Colonic mucosa (tissue), 4 donors: ENCODE measurements at places on chromosomes 12 and 14. TPM values are rescaled to one million over a fixed set of nuclear protein-coding genes. Genes with fewer than 3 reads are reported as not detected.

- no peak overlapping the region for H3K4me3 ChIP-seq
- H3K4me1 ChIP-seq = no peaks in the 10 kb centered on the region
- no peak for DNase-seq
- no peaks in the 10 kb centered on the region for H3K36me3 ChIP-seq
- no peak overlapping the region for H3K27ac ChIP-seq
These were observed 71.3 kb downstream of the LRP6 start for GRCh38 chr12:12195516-12195915.

DNA sequence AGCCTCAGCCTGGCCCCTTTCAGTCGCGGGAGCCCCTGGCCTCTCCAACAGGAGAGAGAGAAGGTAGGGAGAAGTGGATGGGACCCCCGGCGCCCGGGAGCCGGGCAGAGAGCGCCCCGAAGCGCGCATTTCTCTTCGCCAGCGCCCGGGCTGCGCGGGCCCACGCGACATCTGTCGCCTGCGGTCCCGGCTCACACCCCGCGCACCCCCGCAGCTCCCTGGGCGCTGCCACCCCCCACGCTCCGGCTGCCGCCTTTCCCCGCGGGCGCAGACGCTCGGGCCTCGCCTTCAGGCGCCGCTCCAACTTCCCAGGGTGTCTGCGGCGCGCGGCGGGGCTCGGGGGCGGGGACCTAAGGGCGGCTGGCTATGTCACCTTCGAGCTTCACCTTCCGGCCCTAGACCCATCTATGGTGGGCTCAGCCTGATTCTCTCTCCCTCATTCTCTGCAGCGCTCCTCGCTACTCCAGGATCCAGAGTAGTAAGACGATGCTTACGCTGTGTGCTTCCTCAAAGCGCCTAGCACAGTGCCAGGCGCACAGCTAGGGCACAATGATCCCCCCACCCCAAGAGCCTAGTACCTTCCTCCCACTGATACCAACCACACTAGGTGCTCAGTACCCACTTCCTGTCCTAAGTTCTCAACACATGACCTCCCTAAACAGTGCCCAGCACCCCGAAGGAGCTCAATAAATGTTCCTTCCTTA is 1.6 kb downstream of the HRK start:
- H3K36me3 ChIP-seq = no peaks in the 10 kb centered on the region
- peaks cover 12% of the 10 kb centered on the region for H3K4me1 ChIP-seq
- H3K4me3 ChIP-seq = peak overlapping the region; percentile 29

- no peaks in the 10 kb centered on the region for H3K4me1 ChIP-seq
- H3K27me3 ChIP-seq = no peaks in the 10 kb centered on the region
- DNase-seq = no peak
- no peak overlapping the region for H3K27ac ChIP-seq
- H3K4me3 ChIP-seq = no peak overlapping the region
These were observed 80.0 kb downstream of the ST8SIA1 start for GRCh38 chr12:22254478-22254877.

GRCh38 chr14:54053386-54053745 is 96.7 kb upstream of the BMP4 start:
- no peaks in the 10 kb centered on the region for H3K4me1 ChIP-seq
- H3K36me3 ChIP-seq = no peaks in the 10 kb centered on the region
- no peaks in the 10 kb centered on the region for H3K27me3 ChIP-seq
- H3K27ac ChIP-seq = no peak overlapping the region

DNA sequence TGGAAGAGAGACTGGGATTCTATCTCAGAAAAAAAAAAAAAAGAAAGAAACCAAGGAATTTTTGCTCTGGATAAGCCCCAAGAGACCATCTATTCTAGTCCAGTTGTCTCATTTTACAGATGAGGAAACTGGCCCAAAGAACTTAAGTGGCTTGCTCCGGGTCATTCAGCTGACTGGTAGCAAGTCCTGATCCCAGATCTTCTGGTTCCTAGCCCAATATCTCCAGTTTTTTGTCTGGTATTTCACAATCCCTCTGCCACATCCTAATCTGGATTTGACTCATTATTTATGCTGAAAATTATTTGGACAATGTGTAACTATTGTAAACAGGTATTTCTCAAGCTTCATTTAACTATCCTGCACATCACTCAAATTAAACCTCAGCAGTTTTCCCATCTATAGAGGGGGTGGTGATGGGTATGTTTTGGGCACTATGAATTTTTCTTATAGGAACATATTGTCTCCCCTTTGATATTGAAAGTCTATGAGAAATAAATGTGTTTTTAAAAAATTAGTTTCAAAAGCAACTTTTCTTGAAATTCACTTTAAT is 43.4 kb downstream of the PPP2R5E start:
- no peaks in the 10 kb centered on the region for H3K4me1 ChIP-seq
- H3K27me3 ChIP-seq = no peaks in the 10 kb centered on the region
- H3K4me3 ChIP-seq = no peak overlapping the region
- no peaks in the 10 kb centered on the region for H3K36me3 ChIP-seq

- H3K4me1 ChIP-seq = no peaks in the 10 kb centered on the region
- no peaks in the 10 kb centered on the region for H3K27me3 ChIP-seq
- H3K36me3 ChIP-seq = no peaks in the 10 kb centered on the region
These were observed 20.5 kb downstream of the WBP11 start for GRCh38 chr12:14782756-14783155.

DNA sequence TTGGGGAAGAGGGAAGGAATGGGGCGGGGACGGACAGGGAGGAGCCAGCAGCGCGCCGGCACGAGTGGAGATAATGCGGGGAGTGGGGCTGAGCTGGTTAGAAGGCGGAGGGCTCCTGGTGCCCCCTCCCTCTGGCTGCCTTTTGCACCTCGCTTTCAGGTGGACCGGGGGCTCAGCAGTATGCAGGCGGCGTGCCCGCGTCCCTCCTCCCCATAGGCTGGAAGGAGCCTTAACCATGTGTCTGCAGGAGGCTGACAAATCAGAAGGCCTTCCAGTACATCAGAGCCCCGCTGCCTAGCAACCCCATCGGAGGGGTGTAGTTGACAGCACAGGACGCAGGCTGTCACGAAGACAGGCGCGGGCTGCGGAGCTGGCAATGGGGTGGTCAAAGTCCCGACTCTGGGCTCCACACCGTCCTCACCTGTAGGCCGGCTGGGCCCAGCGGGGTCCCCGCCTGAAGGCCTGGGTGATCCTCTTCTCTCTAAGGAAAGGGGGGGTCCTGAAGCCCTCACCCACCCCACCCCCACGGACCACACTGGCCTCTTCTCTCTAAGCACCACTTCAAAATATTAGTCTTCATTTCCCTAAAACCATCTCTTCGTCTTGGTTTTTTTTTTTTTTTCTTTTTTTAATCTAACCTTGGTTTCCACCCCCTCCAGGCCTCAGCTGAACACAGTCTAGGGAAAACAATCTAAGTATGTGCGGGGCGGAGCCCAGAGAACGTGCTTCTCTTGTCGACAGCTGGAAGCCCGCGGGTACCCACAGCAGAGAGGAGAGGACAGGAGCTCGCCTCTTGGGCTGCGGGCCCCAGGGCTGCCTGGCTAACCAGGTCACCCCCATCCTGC is 44.5 kb downstream of the KDM2B start:
- H3K27ac ChIP-seq = peak overlapping the region; percentile 87
- H3K27me3 ChIP-seq = no peaks in the 10 kb centered on the region
- H3K4me3 ChIP-seq = peak overlapping the region; percentile 69
- peak; percentile 88 for DNase-seq
- no peaks in the 10 kb centered on the region for H3K36me3 ChIP-seq

- H3K4me3 ChIP-seq = no peak overlapping the region
- H3K27ac ChIP-seq = no peak overlapping the region
- no peaks in the 10 kb centered on the region for H3K27me3 ChIP-seq
- no peak for DNase-seq
- H3K4me1 ChIP-seq = no peaks in the 10 kb centered on the region
These were observed 710.6 kb downstream of the SLC6A15 start for GRCh38 chr12:84201976-84202375.

DNA sequence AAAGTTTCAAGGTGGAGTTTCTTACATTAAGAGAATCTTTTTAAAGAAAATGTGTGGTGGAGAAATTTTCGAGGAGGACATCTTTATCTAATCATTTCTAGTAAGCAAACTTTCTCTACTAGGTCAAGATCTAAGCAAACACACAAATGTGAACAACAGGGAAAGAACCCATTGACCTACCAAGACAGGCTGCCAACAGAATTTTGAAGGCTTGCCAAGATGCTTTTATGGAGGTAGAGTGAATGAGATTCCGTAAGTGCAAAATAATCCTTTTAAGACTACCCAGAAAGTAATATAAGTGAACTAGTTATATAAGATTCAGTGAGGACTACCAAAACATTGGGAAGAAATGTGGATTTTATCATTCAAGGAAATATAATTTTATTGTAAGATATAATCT is 357.1 kb upstream of the PDE3A start:
- DNase-seq = peak; percentile 79
- no peak overlapping the region for H3K4me3 ChIP-seq

DNA sequence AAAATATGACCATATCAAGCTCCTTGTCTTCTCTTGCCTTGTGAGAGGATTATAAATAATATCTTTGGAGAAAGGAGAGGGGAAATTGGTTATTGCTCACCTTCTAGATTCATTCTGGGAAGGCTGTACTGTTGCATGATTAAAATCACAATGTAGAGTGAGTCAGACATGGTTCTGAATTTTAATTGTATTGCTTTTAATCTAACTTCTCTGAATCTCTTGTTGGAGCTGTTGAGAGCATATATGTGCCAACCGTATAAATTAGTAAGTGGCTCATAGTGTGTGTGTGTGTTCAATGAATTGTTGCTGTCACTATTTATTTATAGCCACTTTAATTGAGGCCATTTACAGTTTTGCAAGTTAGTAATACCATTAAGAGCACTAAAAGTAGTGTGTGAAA is 56.1 kb downstream of the KCNJ8 start:
- DNase-seq = no peak
- no peaks in the 10 kb centered on the region for H3K36me3 ChIP-seq
- H3K27ac ChIP-seq = no peak overlapping the region
- H3K4me3 ChIP-seq = no peak overlapping the region
- H3K27me3 ChIP-seq = no peaks in the 10 kb centered on the region

DNA sequence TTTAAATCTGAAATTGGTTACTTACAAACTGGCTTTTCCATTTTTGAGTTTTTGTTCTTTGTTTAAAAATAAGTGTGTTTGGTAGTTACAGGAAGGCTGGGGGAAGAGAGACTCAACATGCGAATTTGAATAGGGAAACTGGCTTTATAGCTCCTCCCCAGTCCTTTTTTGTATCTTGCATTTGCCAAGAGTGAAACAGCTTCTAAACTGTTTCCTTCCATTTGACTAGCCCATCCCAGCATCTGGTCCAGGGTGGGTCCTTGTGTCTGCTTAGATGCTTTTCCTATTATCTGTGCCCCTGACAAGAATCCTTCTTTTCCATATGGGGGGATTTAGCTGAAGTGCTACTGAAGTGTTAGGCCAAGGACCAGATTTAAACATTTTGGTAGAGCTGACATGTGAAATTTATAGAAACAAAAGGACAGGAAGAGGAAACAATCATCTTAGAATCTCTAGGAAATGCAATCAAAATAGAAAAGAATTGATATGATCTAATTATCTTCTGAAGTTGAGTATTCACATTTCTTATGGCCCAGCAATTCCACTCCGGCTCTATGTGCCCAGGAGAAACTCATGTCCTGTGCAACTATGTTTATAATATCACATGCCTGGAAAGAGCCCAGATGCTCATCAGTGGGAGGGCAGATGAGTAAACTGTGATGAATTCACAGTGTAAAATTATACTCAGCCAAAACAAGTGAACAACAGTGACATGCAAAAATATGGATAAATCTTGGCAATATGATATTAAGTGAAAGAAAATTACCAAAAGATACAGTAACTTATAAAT is 7.4 kb downstream of the SMOC1 start:
- no peak overlapping the region for H3K27ac ChIP-seq
- H3K27me3 ChIP-seq = no peaks in the 10 kb centered on the region
- no peaks in the 10 kb centered on the region for H3K4me1 ChIP-seq
- no peaks in the 10 kb centered on the region for H3K36me3 ChIP-seq
- H3K4me3 ChIP-seq = no peak overlapping the region
- DNase-seq = no peak

DNA sequence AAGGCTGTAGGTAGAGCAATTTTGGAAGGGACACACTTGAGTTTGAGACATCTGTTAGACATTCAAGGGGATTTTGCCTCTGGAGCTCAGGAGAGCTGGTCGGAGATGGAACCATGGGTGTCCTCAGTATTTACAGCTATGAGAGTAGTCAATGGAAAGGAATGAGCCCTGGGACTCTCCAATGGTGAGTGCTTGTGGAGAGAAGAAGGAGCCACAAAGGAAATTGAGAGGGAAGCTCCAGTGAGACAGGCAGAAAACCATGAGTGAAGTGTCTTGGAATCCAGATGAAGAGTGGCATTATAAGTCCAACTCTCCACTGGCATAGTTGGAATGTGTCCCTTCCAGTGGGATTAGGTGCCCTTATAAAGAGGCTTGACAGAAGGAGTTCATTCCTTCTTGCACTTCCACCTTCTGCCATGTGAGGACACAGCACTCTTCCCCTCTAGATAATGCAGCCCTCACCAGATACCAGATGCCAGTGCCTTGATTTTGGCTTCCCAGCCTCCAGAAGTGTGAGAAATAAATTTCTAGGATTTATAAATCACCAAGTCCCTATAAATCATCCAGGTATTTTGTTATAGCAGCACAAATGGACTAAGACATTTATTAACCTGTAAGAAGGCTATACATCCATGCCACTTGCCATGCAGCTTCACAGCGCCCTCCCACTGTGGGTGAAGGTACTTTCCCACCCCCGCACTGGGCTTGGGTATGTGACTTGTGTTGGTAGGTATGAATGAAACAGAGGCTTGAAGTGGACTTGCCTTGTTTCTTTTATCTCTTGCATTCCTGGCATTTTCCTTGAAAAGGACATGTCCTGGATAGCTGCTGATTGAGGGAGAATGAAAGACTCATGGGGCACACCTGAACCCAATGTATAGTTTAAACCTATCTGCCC is 27.3 kb downstream of the LLPH start:
- H3K27me3 ChIP-seq = no peaks in the 10 kb centered on the region
- no peaks in the 10 kb centered on the region for H3K4me1 ChIP-seq

DNA sequence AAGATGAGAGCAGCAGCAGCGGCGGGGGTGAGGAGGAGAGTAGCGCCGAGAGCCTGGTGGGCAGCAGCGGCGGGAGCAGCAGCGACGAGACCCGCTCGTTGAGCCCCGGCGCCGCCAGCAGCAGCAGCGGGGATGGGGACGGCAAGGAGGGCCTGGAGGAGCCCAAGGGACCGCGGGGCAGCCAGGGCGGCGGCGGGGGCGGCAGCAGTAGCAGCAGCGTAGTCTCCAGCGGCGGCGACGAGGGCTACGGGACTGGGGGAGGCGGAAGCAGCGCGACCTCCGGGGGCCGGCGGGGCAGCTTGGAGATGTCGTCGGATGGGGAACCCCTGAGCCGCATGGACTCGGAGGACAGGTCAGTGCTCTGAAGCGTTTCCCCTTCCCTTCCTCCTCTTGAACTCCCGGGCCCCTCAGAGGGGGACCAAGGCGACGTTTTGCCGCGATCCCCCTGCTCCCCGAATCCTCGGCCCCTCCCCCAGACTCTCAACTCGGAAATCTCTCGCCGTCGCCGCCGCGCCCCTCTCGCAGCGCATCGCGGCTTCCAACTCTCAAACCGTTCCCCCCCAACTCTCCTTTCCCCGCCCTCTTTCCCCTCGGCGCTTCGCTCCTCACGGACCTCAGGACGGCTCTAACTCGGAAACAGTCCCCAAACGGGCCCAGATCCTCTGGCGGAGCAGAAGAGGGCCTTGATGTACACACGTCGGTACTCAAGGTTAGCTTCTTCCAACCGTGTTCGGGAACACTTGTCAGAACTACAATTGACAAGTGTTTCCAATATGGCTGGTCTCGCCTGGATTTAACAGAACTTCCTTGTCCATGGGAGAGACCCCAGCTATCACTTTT is 947 bp downstream of the AEBP2 start:
- H3K36me3 ChIP-seq = no peaks in the 10 kb centered on the region
- no peaks in the 10 kb centered on the region for H3K27me3 ChIP-seq
- H3K4me3 ChIP-seq = peak overlapping the region; percentile 66
- no peaks in the 10 kb centered on the region for H3K4me1 ChIP-seq
- DNase-seq = peak; percentile 66

The LPAR5 gene
- 27.0 TPM for total RNA-seq

The SLCO1B3 gene
- 0.93 TPM for total RNA-seq

The MAP3K9 gene
- total RNA-seq = 10.6 TPM

The GNB3 gene
- 0.72 TPM for total RNA-seq
